Activated naive CD8-positive, alpha-beta T cell treated with anti-CD3 and anti-CD28 coated beads, Interleukin-2, amount 50 U/mL, for 16 hours (primary cell): ENCODE measurements at places on chromosomes 1 and 21.
A peak's percentile ranks its signal among the peaks of the same experiment; 100 is the strongest.

DNA sequence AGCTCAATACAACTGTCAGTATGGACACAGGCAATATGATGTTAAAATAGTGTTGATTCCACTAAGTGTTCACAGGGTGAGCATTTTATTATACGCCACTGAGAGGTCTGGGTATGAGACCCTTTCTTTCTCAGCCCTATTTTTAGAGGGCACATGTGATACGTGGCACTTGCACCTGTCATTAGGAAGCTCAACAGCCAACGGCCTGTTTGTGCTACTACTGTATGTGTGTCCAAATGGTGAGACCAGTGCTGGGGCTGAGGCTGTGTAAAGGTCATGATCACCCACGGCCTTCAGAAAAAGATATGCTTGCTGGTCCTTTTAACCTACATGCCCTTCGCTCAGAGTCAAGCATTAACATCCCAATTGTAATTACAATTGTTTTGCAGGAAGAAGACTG, 176.2 kb downstream of the DUSP10 start:
- no peak for DNase-seq

GRCh38 chr1:203628201-203629015, 1.8 kb downstream of the ATP2B4 start:
- no peak for DNase-seq

DNA sequence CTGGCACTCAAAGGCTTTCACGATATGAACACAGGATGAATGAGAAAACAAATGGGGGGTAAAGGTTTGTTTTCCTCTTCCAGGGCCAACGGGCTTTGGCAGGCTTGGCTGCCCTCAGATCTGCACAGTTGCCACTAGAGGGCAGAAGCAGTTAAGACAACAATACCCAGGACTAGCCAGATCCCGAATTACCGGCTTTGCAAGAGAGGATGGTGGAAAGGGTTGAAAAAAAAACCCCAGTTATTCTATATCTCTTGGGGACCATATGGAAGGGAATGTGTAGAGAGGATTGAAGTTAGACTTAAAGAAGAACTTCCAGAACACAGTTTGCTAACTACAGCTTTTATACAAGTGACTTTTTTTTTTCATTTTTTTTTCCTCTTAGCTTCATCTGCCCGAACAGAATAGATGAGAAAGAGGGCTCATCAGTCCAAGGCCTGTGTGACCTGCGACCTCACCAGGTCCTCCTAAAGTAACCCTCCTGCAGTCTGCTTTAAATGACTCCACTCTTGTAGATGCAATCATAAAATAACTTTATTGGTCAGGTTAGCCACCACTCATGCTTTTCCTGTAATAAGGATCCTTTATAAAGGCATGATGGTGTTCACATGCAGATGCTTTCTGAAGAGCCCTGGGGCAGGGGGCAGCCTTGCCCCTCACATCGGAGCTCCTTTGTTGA, 10.7 kb downstream of the FMOD start:
- peak; percentile 17 for DNase-seq

GRCh38 chr1:66294707-66295370, 239.1 kb upstream of the SGIP1 start:
- DNase-seq = no peak

DNA sequence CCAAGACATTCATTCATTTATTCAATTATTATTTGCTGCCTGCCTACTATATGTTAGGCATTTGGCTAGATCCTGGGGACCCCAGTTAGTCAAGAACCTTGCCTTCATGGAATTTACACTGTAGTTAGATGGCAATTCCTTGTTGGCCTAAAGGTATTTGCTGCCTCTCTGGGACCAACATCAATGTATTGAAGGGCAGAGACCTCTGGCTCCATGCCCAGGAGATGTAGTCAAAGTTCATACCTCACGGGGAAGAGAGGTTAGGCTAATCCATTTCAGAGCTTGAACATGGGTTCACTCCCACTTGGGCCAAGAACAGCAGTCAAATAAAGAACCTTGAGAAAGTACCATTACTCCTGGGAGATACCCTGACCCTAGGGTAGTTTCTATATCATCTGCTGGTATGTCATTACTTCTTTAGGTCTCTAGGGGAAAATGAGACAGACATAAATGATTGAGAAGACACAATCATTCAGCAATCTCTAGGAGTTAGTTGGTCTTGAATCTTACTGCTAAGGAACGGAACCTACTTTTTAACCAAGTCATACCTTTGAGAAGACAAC, 32.0 kb downstream of the SORT1 start:
- no peak for DNase-seq

- DNase-seq = no peak
Observed at GRCh38 chr1:20291645-20292084, 990 bp downstream of the VWA5B1 start.

DNA sequence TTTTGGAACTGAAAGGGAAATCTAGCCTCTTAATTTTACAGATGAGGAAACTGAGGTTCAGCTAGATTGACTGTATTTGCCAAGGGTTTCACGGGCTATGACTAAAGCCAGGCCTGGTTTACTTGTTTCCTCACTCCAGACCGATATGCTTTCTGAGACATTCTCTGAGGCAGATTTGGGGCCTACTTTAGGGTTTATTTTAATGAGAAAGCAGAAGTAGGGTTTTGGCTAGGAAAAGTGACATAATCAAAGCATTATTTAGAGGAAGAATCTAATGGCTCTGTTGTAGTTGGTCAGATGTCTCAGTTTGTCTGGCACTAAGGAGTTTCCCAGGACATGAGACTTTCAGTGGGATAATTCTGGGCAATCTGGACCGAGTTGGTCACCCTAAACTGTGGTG, 1.5 kb upstream of the RPTN start:
- no peak for DNase-seq

GRCh38 chr21:46159390-46159789, 4.0 kb upstream of the FTCD start:
- no peak for DNase-seq

DNA sequence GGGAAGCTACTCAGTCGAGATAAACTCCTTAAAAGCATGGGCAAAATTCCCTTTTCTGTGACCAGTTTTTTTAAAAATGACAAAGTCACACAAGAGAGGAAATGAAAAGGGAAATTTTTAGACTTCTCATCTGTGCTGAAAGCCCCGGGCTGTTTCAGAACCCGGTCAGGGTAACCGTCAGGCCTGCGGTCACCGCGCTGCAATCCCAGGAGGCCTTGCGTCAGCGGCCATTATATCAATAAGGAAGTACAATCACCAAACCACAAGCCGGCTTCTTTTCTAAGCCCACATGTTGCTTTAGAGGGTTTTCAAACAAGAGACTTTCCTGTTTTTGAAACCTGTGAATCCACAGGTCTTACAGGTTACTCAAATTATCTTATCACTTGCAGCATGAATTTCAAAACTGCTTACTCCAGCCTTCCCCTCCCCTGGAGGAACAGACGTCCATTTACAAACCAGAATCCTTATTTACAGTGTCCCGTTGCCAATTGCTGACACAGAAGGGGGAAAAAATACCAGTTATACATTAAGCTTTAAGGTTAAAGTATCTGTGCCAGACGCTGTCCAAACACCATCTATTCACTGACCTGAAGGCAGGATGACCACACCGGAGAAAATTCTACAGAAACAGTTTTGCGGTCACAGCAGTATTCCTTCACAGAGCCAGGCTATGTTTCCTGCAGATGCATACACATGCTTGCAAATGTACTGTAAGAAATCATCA, 165.3 kb downstream of the TOMM20 start:
- peak; percentile 68 for DNase-seq

DNA sequence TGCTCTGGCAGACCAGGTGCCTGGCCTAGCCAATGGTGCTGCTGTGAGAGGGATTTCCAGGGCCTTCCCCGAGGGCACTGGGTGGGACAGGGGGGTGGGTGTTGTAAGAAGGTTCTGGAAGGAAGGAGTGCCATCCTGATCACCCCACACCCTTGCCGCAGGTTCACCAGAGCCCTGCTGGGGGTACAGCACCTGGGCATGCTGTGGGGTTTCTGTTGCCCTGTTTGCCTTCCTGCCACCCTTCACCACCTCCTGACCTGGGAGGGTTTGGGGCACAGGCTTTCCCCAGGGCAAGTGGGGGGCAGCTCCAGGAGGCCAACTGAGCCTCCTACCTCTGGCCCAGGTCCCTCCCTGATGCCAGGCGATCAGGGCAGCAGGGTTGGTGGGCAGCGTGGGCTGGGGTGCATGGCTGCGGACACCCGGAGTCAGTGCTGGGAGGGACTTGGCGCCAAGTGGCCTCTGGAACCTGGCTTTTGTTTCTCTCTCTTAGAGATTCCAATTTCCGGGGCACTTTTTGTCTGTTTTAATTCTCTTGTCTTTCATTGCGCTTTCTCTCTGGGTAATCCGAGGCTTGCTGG, 318.8 kb downstream of the PTPRU start:
- no peak for DNase-seq

GRCh38 chr1:29878501-29878900, 642.2 kb downstream of the PTPRU start:
- DNase-seq = no peak

DNA sequence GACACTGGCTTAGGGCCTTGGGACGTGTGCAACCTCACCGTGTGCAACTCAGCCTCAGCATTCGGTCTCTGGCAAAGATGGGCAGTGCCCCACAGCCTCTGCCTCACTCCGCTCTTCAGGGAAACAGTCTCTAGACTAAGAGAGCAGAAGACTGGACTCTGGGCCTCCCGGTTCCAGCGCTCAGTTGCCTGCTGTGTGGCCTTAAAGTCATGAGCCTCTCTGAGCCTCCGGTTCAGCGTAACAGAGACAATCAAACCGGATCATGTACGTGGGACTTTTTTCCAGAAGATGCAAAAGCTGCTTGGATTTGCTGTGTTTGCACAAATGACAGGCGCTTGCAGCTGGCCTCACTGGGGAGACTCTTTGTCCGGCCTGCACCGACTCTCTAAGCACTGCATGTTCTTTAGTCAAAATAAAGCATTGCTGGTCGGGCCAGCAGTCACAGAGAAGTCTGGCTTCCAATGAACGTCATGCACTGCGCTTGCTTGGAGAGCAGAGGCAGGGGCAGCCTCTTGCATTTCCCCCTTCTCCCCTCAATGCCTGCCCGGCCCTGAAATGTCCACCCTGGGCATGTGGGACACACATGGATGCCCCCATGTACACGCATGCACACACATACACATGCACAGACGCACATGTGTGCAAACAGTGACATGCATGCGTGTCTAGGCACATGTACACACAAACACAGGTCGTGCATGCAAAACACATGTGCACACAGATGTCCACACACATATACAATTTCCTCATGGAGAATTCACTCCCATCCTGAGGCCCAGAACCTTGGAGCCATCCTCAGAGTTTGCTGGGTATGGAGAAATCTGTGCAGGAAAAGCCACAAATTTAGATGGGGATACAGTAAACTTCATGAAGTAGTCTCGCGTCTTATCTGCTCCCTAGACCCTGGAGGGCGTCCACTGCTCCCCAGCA, 152.4 kb downstream of the PRDM16 start:
- no peak for DNase-seq

DNA sequence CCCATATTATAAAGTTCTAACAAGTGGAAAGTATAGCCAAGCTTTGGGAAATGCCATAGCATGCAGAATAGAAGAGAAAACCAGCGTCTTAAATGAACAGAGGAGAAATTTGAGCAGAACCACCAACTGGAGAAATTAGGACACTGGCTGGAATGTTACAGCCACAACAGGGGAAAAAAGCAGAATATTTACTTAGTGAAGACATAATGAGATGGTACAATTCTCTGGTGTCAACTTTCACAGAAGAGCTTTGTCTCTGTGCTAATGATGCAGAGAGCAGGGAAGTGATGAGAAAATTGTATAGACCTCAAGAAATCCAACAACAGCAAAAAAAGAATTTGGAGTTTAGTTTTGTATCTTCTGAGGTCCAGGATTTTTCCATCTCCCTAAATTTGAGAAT, 249.7 kb downstream of the KIF26B start:
- no peak for DNase-seq

DNA sequence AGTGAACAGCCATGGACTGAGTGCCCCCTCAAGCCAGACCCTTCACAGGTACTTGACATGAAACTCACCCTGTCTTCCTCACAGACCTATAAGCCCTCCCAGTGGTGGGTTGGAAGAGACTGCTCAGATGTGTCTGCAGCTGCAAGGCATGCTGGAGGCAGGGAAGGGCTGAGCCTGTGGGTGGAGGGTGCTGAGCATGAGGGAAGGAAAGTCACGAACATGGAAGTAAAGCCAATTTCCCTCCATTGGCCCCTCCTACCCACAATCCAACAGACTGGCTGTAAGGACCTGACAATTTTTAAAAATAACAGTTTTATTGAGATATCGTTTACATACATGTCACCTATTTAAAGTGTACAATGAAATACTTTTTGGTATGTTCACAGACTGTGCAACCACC, 44.1 kb downstream of the RCSD1 start:
- DNase-seq = no peak

DNA sequence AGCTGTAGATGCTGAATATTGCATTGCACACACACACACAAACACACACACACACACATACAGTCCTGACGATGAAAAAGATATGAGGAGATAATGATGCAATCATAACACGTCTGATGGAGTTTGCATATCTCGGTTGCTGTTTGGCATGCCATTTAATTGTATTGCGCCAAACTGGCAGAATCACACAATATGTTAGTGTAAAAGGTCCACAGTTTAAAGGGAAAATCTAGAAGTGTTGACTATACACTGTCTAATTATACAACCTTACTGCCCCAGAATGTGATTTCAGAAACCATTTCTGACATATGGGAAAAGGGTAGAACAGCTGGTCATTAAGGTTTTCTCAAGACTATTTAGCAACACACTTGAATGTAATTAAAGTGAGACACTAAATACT, 123.7 kb upstream of the PROX1 start:
- no peak for DNase-seq

DNA sequence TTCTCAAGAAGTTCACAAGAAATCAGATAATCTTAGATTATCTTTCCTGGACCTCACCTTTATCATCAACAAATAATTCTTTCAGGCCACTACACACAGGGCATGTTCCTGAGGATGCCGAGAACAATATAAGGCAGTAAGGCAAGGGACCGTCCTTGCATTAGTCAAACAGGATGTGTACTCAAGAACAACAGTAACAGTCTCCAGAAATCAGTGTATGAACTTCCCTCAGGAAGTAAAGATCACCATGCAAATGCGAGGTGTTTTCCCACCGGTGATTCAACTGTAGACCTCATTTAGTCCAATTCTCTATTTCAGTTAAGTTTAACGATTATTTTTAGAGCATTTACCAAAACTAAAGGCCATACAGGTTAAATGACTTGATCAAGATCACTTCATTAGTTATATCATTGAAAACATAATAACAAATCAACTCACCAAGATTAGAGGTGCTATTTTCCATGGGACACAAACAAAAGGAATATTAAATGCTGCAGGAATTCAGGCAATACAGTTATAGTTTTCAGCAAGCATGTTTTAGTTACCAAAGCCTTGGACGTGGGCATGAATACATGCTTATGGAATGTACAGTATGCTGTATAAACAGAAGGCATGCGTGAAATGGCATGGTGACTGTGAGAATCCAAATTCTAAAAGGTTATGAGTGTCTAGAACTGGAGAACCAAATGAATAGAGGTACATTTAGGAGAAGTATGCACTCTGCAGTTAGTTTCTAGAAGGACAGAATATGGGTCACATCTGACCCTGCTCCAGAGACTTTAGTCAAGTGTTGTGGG, 145.2 kb downstream of the TNR start:
- no peak for DNase-seq

- no peak for DNase-seq
Observed at GRCh38 chr1:58699011-58699762, 675 bp downstream of the MYSM1 start.

- DNase-seq = no peak
Observed at GRCh38 chr1:56824938-56825337, 5.7 kb upstream of the FYB2 start.
